ENCODE measurements at places on chromosomes 16 and 17. TPM values are rescaled to one million over a fixed set of nuclear protein-coding genes. Genes with fewer than 3 reads are reported as not detected.

HLF gene
- 4.2 TPM for total RNA-seq

- DNase-seq: no peak
Observed at GRCh38 chr16:3612510-3613466, 1.4 kb upstream of the SLX4 start.

DNA sequence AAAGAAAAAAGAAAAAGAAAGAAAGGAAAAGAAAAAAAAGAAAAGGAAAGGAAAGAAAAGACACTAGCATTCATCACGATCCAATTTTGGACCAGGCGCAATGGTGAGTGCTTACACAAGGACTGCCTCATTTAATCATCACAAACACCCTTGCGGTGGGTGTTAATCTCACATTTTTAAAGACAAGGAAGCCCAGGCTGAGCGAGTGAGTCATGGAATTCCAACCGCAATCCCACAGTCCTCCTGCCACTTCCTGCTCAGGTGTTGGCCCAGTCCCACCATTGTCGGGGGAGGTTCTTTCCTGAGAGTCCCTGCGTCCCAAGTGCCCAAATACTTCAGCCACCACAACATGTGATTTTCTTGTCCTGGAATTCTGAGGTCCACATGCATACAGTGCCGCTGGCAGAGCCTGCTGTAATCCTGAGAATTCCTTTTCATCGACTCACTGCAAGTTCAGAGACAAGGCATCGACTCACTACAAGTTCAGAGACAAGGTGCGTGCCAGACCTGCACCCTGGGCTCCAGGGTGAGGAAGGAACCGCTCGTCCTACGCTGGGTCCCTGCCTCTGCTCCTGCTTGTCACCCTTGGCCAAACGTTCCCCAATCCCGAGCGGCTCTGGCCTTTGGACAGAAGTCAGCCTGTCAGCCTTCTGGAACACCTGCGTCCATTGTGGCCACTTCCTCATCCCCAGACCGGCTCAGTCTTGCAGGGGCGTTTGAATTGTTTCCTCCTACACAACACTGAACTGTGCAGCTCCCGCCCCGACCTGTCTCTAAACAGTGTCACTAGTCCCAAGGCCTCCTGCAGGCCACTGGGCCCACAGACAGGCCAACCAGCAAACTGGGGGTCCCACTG, 5.8 kb downstream of the ZG16B start:
- DNase-seq: peak; percentile 79

- DNase-seq: no peak
Observed at GRCh38 chr16:4873091-4873490, 25.8 kb downstream of the UBN1 start.

GRCh38 chr17:2995377-2995776, 68.0 kb downstream of the OR1D5 start:
- DNase-seq: no peak

SIAH1 gene
- total RNA-seq: 16.1 TPM

DNA sequence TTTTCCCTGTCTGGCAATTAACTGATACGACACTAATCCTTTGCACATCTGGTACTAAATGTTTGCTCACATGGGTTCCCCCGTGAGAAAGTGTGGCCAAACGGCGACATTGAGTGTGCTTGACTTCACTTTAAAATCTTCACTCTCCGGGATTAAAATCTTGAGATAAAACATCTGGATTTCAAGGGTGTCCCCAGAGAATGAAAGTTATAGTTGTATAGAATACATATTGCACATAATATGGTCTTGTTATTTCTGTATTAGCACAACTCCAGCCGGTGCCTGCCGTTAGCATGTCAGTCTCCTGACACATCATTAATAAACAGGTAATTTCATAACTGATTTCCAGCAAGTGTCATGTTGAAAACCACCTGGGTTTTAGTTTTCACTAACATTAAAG, 749.0 kb upstream of the SOX9 start:
- no peak for DNase-seq

DNA sequence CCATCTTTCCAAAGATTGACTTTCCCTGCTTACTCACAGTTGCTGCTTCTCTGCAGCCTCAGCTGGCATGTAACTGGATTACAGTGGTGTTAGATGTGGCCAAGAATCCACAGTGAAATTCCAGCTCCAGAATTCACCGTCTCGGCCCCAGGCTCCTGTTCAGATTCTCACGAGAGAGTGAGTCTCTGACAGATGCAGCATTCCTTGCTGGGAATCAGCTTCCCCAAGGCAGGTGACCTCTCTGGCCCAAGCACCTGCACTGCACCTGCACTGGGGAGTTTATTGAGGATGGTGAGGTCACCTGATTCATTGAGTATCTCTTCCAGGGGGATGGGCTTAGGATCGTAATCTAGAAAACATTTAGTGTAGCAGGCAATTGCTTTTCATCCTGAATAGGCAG, 600.5 kb upstream of the RBFOX1 start:
- no peak for DNase-seq

OMG gene
- not detected for total RNA-seq

DNA sequence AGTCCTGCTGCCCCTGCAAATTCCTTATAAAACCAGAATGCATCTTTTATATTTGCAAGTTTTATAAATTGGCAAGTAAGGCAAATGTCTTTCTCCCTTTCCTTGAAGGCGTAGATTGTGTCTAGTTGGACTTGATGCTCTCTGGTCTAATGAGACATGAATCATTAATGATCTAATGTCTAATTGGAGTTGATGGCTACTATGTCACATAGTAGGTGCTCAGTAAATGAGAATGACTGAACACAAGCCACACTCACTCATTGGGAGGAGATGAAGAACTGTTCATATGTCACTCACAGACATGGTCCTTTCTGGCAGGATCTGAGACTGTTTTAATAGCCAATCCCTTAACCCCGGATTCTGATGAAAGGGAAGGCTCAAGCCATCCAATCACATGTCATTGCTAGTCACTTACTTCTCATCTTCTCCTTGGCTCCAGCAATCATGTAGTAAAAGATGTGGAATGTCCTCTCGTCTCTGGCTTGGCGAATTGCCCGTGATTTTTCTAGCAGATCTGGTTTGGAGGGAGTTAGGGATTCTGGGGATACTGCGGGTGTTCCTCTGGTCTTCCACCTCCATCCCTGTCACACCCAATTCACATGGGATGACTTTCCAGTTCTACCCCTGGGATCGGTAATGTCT, 81.0 kb downstream of the MYH11 start:
- no peak for DNase-seq

All from body of pancreas (tissue), 4 donors.